ENCODE measurements at places on chromosomes 11 and 22.
A peak's percentile ranks its signal among the peaks of the same experiment; 100 is the strongest.

DNA sequence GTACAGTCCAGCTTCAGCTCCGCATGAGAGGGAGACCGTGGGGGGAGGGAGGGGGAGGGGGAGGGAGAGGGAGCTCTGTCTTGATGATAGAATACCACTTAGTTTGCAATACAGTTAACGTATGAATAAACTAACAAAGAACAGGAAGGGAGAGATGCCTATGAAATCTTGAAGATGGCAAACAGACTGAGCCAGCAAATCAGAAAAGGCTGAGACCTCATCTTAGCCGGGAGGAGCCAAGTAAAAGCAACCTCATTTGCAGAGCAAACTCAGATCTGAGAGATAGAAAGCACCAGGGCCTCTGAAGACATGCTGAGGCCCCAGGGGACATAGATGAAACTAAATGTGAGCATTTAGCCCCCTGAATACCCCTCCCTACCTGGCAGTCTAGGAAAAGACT, 23.0 kb downstream of the APLP2 start:
- no peak for DNase-seq

DNA sequence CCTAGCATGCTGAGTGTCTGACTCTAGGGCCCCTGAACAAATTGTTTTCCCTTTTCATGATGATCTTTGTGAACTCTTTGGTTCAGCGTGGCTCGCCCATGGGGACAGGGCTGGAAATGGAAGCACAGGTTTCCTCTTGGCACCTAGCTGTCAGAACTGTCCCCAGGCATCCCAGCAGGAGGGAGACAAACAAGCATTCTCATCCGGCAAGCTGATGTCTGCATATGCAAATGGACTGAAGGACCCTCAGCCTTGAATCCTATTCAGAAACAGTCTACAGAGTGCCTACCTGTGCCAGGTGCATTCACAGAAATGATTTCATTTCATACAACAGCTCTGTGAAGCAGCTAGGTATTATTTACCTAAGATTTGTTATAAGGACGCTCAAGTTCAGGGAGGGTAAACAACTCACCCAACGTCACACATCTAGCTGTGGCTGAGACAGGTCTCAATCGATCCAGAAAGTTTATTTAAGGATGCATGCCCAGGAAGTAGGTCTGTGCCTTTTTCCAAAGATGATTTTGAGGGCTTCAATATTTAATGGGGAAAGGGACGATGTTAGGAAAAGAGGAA, 176.4 kb downstream of the KIRREL3 start:
- no peak for DNase-seq

GRCh38 chr11:126834149-126834548, 166.4 kb downstream of the KIRREL3 start:
- DNase-seq = no peak

DNA sequence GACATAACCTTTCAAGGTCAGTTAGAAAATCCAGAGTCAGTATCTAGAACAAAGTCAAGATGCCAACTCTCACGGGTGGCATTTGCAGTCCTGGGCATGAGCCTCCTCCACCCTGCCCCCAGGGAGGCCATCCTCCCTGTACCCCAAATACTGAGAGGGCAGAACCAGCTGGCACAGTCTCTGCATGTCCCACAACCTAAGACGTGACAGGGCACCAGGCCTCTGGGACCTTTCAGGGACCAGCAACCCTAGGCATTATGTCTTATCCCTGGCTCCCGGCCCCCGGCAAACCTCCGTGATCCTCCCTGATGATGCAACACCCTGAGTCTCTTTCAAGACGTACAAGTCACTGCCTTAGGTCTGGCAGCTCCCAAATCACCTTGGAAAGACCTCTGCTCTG, 2.0 kb downstream of the MB start:
- DNase-seq = no peak

DNA sequence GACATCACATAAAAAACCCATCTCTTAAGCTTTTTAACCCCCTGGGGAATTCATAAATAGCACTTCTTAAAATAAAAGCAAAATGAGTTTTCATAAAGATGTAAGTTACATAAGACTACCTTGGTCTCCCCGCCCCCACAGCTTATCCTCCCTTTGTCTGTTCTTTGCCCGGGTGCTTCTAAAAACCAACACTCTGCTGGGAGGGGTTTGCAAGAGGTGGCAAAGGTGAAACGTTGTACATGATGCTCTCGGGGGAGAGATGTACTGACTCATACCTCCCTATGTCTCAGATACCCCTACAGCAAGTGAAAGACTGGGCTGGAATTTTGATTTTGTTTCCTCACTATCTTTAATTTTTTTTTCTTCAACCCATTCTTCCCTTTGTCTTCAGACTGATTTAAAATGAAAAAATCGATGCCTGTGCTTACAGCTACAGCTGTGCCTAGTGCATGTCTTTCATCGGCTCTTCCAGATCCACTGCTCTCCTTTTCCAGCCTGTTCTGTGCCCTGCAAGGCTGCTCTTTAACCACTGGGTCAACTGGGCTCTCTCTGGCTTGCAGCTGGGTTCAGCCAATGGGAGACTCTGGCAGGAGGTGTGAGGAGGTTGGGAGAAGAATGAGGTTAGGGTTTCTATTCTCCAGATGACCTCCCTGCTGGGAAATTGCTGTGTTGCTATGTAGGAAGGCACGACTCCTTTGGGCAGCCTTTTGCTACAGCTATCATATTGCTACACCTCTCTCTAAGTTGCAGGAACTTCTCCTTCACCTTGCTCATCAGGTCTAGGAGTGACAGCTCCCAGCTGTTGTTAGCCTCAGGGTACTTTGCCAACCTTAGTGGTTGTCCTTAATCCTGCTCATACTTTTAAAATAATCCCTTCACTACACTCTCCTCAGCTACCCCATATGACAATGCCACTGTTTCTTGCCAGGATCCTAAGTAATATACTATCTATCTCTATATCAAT, 266.5 kb downstream of the TENM4 start:
- DNase-seq = no peak

DNA sequence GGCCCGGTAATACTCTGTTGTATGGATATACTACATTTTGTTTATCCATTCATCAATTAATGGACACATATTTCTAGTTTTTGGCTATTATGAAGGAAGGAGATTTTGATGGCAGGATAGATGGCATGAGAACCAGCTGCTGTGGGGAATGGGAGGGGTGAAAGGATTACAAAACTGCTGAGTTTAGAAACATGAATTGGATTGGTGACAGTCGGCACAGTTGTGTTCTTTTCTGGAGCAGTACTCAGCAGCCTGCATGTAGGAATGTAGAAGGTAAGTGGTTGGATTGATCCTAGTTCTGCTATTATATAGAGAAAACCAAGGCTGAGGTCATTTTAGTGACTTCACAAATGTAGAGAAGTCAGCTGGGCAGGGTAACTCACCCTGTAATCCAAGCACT, 7.1 kb downstream of the PAAF1 start:
- DNase-seq = no peak

DNA sequence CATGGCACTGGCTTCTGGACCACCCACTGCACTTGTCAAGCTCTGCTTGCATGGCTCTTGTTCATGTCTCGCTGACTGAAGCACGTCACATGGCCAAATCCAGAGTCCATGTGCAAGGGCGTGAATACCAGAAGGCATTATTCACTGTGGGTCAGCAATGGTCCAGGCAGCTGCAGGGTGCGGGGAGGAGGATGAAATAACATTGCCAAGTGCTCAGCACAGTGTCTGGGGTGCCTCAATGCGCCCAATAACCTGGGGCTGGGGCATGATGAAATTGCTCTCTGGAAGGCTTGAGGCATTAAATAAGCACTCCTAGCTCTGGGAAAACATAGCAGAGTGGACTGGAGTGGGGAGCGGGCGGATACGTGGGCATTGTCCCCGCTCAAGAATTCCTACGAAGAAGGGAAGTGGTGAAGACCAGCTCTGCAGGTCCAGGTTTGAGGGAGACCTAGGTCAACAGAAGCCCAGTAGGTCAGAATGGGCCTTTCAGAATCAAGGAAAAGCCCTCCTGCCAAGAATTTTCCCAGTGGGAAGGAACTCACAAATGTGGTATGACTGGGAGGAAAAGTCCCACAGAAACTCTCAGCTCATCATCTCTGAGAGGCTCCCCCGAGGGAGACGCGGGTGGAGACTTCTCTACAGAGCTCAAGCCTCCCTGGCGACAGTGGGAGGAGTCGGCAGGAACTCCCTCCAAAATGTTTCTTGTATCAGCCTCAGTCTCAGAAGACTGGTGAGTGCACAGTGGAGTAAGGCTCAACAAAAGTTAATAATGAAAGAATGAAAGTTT, 15.3 kb upstream of the ACCSL start:
- no peak for DNase-seq

GRCh38 chr22:29190051-29190450, 15.6 kb upstream of the EMID1 start:
- no peak for DNase-seq

DNA sequence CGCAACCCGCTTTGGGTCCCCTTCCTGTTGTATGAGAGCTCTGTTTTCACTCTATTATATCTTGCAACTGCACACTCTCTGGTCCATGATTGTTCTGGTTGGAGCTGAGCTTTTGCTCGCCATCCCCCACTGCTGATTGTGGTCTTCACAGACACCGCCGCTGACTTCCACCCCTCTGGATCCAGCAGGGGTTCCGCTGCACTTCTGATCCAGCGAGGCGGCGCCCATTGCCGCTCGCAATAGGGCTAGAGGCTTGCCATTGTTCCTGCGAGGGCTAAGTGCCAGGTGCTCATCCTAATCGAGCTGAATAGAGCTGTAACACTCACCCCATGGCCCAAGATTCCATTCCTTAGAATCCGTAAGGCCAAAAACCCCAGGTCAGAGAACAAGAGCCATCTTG, 1905.8 kb upstream of the RAG2 start:
- no peak for DNase-seq

- no peak for DNase-seq
Measured at GRCh38 chr11:85845124-85845631, 10.0 kb upstream of the CCDC83 start.

- no peak for DNase-seq
Measured at GRCh38 chr11:61442616-61443015, 12.7 kb downstream of the SDHAF2 start.

- DNase-seq = no peak
Measured at GRCh38 chr22:26588729-26589366, 1.1 kb downstream of the TPST2 start.

GRCh38 chr22:48268293-48268692, 1505.8 kb downstream of the TBC1D22A start:
- no peak for DNase-seq

GRCh38 chr11:33959855-33960400, 68.1 kb upstream of the LMO2 start:
- no peak for DNase-seq

DNA sequence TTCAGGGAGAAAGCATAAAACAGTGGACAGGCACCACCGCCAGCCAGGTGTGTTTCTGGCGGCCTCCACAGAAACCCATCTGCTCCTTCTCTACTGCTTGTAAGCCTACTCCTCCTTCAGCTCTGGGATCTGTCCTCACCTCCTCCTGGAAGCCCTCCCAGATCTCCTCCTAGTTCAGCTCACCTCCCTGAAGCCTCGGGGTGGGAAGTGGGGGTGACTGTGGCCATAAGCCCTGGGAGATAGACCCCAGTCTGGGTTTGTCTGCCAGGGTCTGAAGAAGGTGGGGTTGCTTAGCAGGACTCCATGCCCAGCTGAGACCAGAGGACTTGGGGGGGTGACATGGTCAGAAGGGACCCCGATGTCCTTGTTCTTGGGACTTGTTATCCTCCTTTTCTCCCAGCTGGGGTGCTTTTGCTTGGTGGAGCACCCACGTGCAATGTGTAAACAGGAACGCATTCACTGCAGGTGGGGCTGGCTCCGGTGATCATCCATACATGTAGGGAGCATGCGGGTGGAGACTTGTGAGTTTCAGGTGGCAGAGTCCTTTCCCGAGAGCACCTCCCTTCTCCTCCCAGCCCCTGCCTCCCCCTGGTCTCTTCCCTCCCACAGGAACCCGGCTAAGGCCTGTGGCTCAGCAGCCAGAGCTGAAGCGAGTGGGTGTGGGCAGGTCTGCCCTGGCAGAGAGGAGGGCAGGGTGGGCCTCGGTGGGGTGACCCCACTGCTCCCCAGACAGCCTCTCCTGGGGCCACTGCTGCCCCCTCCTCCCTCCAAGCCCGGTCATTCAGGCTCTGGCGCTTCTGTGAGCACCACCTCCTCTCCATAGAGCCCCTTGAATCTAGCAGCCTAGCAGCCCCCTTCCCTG, 25.9 kb downstream of the MRGPRG start:
- no peak for DNase-seq

GRCh38 chr11:115674176-115674936, 170.1 kb upstream of the CADM1 start:
- no peak for DNase-seq

DNA sequence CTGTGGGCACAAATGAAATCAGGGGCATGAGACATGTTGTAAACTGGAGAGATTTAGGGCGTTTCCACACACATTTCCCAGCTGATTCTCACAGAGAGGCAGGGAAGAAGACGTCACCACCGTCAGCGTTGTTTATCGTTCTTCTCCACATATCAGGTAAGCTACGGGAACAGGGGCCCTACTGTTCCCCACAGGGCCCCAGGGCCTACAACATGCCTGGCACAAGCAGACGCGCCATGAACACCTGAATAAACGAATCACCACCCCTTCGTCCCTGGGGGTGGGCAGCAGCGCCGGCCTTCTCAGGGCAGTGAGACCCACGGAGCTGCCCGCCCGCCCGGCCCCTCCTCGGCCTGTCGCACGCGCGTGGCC, 342 bp downstream of the EFCAB6 start:
- DNase-seq = peak; percentile 4

DNA sequence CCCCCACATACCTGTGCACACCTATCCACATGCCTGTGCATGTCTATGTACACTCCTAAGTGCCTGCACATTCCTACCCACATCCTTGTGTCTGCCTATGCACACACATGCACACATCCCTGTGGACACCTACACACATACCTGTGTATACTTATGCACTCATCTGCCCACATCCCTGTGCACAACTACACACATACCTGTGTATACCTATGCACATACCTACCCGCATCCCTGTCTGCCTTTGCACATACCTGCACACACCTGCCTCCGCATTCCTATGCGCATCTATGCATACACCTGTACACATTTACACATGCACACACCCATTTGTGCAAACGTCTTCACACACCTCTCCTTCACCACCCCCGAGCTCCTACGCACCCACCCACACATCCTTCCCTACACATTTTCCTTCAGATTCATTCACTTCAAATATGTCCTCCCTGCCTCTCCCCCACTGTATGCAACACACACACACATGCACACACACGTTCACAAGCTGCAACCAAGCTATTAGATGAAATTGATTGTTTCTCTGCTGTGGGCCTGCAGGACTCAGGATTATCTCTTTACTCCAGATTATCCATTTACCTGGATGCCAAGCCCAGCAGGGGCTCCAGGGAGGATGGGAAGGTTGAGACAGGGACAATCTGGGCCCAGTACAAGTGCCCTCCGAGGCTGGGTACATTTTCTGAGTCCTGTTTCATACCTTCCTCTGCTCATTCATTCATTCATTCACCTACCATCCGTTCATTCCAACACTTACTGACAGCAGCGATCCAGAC, 53.2 kb downstream of the TSPAN18 start:
- DNase-seq = no peak

- no peak for DNase-seq
Measured at GRCh38 chr22:17878941-17879340, 104.7 kb upstream of the BID start.
